Fibroblast of skin of back (primary cell): ENCODE measurements at places on chromosomes 7 and 10.

DNA sequence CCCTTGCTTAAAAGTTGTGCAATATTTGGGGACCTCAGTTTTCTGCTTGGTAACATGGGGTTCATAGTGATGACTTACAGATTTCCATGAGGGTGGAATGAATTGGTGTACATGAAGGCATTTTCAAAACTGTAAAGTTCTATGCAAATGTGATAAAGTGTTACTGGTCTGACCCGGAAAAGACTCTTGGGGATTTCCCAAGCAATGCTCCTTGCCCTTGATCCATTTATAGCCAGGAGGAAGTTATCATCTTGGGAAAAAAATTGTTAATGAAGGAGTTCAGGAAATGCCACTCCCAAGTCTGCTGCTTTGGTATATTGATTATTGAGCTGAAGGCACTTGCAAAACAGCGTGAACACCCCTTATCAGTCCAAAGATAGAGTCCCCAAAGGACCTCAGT lies 96.3 kb upstream of the ZPBP start:
- DNase-seq, result no peak

- no peak for DNase-seq
Measured at GRCh38 chr10:21720090-21720489, 186.1 kb downstream of the MLLT10 start.

DNA sequence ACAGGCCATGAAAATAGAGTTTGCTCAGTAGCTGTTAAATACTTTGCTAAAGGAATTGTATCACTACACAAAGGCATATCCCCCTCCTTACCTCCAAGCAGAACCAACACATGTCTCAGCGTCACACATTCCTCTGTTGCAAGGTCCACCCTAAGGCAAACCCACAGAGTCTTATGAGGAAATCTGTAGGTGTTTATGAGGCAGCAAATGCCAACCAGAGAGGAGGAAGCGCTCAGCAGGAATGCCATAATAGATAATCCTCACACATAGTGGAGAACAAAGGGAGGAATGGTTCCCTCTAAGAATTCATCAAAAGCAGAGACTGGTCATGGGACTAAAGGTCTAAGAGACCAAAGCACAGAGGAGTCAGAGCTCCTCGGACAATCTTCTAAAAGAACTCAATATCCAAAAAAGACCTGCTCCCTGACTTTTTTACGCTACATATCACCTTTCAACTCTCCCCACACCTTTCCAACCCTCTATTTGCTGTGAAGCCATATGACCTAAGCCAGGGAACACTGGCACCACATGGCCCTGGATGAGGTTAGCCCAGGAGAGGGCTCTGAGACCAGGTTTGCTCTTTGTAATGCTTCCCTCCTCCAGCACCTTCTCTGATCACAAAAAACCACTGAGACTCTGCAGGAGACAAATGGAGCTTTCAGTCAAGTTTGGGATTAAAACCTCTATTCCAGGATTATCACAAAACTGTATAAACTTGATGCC lies 7.3 kb downstream of the SLC25A13 start:
- no peak for DNase-seq

DNA sequence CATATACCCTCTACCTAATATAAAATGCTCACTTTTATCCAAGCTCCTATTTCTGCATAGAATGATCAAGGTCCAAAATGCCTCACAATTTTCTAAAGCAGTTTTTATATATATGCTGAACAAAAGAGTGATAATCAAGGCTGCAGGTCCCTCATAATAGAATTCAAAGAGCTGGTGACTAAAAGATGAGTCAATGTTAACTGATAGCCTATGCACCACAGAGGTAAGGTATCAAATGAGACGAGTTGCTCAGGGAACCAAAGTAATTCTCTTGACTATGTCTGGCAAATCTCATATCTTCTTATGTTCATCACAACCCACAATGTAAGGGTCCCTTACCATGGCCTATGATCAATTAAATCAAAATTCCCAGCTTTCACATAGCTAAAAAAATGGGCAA lies 15.2 kb downstream of the PDZD8 start:
- no peak for DNase-seq

- DNase-seq, result no peak
Measured at GRCh38 chr10:37222046-37222445, 96.6 kb downstream of the ANKRD30A start.

DNA sequence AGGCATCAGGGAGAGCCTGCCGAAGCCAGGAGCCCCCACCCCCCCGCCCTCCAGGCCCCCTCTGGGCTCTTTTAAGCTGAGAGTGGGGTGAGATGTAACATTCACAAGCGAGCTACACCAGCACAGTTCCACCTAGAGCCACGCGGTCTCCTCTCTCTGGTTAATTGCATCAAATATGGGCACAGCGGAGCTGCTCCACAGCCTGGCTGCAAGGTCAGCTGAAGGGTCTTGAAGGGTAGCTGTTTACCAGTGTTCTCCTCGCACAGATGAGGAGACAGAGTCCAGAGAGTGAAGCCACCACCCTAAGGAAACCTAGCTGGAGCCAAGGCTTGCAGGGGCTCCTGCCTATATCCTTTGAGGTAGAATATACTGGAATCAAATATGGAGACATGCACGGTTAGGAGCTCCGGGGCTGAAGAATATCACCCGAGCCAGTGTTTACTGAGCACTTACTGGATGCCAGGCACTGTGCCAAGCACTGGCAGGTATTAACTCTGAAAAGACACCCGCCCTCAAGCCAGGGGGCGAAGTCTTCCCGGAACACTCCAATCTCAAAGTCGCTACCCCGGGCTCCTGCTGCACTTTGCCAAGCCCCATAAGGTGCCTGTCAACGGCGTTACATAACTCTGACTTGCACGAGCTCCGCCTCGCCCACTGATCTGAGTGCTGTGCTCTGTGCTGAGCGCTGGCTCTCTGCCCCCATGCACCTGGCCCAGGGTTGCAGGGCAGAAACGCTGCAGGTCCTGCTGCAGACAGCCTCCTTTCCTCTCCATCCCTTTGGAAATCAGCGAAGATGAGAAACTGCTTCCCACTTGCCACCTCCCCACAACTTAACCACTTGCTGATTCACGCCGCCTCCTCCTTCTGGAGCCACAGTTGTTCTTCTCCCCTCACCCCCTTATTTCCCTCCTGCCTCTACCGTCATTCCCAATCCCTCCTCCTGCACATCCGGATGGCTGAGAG lies 5.4 kb downstream of the CHST15 start:
- DNase-seq, result peak; percentile 7

DNA sequence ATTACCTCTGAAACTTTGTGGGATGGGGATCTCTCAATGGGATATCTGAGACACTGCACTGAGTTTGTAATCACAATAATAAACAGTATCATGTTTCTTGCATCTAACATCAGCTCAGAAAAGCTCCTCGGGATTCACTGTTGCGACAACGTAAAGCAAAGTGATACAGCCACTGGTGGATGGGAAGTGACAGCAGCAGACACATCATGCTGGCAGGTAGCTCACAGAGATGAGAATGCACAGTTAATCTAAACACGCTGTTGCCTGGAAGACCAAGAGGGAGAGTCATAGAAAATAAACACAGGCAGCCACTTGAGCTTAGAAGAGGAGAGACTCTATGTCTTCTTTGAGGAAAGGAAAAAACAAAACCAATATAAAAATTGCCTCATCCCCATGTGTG lies 513.8 kb downstream of the MAGI2 start:
- no peak for DNase-seq

GRCh38 chr10:91642831-91643692 lies 10.2 kb upstream of the PPP1R3C start:
- DNase-seq, result peak; percentile 78

DNA sequence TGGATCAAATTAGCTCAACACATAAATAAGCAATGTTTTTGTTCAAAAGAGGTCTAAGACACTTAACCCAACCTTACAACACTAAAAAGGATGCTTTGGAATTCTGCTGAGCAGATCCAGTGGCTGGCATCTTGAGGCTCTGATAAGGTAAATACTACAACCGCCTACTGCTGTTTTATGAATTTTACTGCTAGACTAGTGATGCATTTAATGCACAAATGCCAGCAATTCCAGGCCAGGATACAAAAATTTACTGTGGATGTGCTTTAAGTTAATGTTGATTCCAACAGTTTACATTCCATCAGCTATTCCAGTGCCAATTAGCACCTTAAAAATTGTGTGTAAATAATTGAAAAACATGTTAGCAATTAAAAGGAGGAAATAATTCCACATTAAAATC lies 261.3 kb downstream of the PARD3 start:
- DNase-seq, result no peak

- DNase-seq, result peak; percentile 71
Measured at GRCh38 chr10:101091546-101092290, 29.9 kb downstream of the KAZALD1 start.

DNA sequence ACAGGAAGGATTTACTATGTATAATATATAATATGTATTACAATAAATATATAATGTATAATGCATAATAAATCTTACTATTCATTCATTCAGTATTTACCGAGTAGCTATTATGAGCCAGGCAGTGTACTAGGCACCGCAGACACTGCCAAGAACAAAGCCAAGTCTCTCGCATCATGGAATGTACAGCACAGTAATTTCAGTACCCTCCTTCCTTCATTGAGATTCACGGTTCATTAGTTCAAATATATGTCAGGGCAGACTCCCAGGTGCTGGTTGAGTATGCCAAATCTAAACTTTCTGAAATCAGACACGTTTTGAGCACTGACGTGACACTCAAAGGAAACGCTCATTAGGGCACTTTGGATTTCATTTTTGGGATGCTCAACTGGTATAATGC lies 9.1 kb downstream of the USP6NL start:
- no peak for DNase-seq

DNA sequence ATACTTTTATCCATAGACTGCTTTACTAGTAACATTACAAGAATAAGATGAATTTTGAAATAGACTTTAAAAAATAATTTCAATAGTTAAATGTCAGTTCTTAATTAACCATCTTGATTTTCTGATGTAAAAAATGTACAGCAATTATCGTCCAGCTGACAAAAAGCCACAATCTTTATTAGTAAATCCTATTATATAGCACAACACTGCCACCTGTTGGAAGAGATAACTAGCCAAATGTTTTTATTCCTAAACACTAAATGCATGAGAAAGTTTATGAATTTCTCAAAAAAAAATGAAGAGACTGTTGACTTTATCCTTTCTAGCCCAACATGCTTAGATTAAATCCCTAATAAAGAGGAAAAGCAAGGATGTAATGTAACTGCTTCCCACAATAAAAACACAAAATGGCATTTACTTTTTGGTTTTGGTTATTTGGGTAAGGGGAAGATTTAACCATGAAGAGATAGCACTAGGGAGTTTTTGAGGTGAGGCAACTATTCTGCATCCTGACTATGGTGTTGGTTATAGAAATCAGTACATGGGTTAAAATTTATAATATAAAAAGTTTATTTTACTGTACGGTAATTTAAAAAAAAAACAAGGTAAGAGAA lies 8.0 kb downstream of the COA1 start:
- peak; percentile 58 for DNase-seq

DNA sequence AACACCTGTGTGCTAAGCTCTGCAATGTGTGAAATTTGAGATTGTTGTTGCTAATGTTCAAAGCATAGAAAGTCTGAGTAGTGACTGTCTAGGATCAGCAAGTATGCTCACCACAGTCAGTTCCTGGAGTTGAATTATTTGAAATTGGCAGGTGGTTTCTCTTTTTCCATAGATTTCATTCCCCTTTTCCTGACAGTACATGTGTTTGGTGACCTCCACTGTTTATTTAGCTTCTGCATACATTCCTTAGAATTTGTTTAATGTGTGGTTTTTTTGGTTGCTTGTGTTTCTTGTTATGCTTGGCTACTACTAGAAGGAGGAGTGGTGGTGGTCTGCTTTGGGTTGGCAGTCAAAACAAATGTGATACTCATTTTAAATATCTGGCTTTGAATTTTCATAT lies 52.3 kb downstream of the FOXP2 start:
- peak; percentile 12 for DNase-seq

DNA sequence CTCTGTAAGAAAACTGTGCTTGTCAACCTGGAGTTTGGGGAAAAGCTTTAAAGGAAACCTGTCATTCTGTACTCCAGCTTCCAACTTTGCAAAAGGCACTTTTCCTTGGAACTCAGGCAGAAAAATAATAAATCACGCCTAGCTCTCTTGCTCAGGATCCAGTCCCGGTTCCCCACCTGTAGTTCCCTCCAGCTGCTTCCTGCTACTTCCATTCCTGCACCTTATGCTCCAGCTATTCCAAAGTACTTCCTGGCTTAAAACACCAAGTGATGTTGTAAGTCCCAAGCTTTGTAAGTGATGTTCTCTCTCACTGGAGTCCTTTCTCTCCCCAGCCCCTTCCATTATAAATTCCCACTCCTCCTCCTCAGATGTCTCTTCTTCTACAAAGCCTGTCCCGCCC lies 98.6 kb downstream of the GRM8 start:
- DNase-seq, result no peak

DNA sequence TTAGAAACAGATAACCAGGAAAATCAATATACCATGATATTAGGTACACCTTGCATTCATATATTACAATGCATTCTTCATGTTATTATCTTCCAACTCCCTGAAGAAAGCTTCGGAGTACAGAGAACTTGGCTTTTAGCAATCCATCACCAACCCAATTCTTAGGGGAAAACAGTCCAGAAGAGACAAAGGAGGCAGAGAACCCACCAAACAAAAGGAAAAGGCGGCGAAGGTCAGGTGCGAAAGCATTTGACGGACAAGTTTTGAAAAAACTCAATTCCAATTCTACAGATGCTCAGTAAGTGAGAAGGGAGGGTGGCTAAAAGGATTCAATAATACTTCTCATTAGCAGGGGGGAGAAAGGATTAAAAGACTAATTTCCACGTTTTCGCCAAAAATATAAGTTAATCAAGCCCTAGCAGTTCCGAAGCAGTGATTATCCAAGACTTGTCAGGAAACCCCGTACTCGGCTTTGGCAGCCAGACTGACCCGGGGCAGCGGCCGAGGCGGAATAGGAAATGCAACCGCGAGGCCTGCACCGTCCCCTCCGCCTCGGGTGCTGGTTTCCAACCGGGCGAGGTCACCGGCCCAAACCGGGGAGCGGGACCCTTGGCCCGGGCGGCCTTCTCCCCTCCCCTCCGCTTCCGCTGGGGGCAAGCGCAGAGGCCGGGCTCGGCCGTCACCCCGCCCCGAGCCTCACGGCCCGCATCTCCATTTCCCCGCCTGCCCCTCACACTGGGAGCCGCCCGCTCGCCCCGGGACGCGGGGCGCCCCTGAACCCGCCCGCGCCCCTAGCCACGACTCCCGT lies 747 bp downstream of the GDI2 start:
- DNase-seq, result peak; percentile 33
